ENCODE measurements at places on chromosomes 13 and 19.

- no peak for DNase-seq
Observed at GRCh38 chr13:44283600-44283999, 90.0 kb upstream of the SERP2 start.

DNA sequence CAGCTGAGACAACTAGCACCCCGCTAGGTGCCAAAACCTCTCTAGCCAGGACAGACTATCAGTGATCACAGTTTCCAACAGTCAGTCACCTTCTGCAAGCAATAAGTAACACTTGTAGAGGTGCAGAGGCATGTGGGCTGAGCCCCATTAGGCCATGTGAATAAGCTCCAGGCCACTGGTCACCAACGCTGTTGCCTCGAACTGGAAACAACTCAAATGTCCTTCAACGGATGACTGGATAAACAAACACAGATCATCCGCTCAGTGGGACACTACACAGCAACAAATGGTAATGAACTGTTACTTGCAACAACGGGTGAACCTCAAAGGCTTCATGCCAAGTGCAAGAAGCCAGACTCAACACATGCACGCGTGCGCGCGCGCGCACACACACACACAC lies 27.5 kb upstream of the TMEM160 start:
- no peak for DNase-seq

GRCh38 chr13:91965511-91965910 lies 567.1 kb downstream of the GPC5 start:
- no peak for DNase-seq

DNA sequence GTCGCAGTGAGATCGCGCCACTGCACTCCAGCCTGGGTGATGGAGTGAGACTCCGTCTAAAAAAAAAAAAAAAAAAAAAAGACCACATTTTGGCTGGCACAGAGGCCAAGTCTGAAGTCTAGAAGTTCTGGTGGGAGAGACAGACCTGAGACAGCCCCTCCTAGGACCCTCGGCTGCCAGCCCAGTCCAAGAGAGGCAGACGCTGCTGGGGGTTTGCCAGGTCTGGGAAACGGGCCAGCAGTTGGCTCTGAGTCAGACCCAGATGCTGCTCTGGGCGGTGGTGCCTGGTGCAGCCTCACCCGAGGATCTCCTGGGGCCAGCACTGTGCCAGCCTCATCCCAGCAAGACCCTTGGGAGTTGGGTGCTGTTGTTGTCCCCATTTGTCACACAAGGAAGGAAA lies 5.8 kb downstream of the FCHO1 start:
- DNase-seq = peak; percentile 84

- DNase-seq = peak; percentile 80
Observed at GRCh38 chr13:103883164-103883563, 816.9 kb upstream of the SLC10A2 start.

GRCh38 chr13:48644951-48645350 lies 8.8 kb upstream of the CYSLTR2 start:
- no peak for DNase-seq

DNA sequence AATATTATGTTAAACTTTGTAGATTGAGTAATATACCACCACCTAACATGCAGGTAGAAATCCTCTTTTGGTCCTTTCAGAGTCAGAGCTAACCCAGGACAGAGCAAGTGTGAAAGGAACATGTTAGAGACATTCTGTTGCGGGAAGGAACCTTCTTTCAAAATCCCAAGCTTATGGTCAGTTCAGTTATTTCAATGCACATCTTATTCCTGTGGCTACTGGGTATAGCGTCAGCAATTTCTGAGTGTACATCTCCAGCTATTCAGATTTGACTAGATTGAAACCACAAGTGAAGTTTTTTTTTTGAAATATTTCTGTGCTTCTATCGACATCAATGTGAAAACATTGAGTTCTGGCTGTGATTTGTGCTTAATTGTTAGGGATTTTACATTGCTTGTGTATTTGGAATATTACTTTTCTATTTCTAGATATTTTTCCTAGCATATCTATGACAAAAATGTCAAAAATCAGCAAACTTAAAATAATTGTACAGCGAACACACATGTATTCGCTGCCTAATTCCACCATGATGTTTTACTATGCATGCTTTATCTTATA lies 165.3 kb downstream of the LMO7 start:
- DNase-seq = no peak

DNA sequence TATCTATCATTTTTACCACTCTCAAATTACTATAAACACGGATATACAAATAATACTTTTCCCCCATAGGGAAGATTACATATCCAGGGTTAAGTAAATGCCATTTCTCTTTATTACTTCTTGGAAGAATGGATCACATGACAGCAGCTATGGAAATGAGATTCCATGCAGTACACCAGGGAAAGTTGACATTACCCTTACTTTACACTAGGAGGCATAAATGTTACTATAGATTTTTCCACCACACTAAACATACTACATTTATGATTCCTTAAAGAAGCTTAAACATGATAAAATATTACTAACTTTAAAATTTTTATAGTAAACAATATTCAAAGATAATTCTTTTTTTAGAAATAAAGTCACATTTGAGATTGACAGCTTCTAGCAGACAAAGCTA lies 611.4 kb downstream of the PCDH9 start:
- peak; percentile 7 for DNase-seq

DNA sequence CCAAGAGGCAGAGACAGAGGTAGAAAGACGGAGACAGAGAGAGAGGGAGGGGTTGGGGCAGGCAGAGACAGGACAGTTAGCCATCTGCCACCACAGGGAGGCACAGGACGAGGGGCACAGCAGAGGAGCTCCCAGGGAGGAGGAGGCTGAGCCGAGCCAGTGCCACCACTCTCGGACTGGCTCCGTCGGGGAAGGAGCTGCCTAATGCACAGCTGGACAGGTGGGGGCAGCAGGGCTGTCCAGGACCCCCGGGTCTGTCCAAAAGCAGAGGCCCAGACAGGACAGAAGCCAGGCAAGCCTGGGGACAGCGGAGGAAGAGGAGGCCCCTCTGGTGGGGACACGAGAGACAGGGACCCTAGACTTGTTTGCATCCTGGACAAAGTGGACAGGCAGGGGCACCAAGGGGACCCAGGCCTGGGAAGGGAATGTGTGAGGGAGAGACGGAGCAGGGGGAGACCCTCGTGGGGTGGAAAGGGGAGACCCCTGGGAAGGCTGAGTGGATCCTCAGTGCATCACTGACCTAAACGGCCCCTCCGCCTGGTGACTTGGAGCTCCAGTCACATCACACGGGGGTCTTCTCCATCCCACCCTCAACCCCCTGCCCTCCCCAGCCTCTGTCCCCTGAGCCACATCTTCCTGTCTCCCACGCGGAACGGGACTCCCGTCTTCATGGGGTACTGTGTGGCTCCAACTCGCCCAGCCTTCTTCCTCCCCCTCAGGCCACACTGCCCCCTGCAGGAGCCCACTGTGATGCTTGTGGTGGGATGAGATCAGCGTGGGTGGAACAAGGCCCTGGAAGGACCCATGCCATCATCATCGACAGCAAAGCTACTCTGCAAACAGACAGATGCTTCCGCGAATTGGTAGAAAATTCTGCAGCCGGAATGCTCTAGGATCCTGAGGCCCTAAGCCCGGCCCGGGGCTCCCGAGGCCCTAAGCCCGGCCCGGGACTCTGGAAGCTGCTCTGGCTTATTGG lies 915 bp downstream of the F10 start:
- no peak for DNase-seq

All from NCI-H1092 (cell line).